ENCODE measurements at places on chromosomes 7 and 10. TPM values are rescaled to one million over a fixed set of nuclear protein-coding genes. Genes with fewer than 3 reads are reported as not detected.

- peak; percentile 45 for DNase-seq
Measured at GRCh38 chr10:96470116-96470743, 43.5 kb downstream of the TLL2 start.

- DNase-seq, result no peak
Measured at GRCh38 chr10:58518775-58519174, 6.1 kb downstream of the BICC1 start.

DNA sequence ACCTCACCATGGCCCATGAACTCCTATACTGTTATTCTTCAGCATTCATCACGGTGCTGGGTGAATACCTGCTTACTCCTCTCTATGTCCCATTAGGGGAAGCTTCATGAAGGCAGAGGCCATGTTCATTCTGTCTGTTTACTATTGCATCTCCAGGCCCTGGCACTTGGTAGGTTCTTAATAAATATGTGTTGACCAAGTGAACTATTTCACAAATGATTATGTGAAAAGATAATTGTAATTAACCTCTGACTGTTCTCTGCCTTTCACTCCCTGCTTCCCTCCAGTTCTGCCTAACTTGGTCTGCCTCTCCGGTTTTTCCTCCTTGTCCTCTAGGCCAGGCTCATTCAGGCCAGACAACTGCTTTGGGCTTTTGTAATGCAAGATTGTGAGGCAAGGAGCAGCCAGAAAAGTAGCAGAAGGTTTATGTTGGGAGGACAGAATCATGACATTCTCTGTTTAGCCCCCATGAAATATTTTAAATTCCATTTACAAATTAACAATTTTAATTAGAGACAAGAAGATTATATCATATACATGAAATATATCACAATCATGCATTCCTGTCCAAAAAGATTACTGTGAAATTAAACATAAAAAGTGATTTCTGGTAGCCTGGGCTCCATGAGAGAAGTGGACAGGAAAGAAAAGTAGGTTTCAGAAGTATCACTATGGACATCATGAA, 42.1 kb upstream of the PLXNA4 start:
- no peak for DNase-seq

- no peak for DNase-seq
Measured at GRCh38 chr7:132805766-132806165, 229.5 kb upstream of the PLXNA4 start.

GRCh38 chr7:80467069-80467468, 44.8 kb downstream of the GNAT3 start:
- no peak for DNase-seq

GRCh38 chr10:95739056-95739455, 16.9 kb upstream of the ENTPD1 start:
- peak; percentile 51 for DNase-seq

DNA sequence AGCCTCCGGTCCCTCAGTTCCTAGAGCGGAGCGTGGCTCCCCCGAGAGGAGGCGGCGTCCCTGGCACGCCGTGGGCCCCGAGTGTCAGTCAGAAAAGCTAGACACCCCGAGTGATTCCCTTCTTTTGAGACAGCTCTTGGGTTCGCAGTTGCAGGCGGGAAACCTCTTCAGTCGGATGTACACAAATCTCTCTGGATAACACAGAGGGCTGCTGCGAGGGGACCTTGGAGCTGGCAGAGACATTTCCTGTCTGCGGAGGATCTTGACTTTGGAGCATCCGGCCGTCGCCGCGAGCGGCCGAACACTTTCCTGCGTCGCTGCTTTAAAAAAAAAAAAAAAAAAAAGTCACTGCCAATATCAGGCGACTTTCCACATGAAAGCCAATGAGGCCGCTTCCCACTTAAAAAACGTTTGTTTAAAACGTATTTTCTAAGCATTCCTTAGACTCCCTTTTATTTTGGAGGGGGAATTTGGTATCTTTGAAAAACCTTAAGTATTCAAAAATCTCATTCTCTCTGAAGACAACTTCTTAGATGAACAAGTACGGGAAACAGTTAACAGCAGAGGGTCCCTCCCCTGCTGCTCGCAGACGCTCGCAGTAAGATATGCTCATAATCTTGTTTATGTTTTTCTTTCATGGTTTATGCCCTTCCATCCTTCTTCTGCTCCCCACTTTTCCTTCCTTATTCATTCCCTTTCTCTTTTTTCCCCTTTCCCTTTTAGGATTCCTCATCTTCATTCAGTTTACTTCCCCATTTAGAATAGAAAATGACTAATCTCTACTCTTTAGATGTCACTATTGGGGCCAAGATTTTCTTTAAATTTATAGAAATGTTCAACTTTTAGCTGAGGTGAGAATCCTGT, 10.0 kb downstream of the HHEX start:
- DNase-seq, result peak; percentile 61

- no peak for DNase-seq
Measured at GRCh38 chr10:51272555-51272954, 198.3 kb downstream of the PRKG1 start.

DNA sequence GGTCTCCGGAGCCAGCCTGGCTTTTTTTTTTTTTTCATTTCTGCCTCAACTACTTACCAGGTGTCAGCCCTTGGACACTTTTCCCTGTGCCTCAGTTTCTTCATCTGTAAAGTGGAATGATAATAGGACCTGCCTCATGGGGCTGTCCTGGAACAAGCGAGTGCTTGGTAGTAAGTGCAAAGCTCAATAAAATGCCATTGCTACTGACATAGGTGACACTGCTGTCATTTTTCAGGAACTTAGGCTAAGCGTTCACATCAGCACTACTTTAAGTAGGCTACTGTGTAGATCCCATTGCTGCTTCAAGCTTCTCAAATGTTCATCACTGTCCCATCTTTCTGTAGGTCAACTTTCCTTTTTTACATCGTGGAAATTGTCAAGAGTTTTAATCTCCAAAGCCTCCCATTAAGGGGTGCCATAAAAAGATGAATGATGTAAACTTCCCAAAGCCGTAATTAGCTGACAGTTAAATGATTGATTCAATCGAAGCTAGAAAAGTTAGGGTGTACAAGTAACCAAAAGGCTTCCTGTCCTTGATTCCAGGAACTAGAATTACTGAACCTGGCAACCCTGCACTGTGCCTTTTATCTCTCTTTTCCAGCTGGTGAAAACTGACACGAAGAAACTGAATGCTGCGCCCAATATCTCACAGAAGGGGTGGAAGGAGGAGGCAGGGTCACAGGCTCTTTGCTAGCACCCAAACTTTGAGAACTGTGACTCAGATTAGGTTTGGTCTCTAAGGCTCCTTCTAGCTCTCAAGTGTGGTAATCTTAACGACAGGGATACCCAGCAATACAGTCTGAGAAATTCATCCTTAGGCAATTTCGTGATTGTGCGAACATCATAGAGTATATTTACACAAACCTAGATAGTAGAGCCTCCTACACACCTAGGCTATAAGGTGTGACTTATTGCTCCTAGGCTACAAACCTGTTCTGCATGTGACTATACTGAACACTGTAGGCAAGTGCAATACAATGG, 861 bp upstream of the USP6NL start:
- no peak for DNase-seq

DNA sequence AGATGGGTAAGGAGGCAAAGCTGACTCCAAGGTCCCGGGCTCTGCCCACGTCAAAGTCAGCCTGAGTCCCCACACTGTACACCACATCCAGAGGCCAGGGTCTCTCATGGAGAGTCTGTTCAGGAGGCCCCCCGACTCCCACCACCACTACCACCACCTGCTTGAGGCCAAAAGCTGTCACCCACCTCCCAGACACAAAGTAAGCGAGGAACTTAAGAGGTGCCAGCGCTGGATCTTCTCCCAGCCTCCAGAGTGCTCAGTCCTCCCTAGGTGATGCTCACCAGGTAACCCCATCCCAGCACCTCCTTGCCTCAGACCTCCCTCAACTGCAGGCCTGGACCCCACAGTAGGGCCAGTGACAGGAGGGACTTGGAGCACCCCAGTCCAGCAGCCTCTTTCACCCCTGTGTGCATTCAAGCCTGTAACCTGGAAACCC, 520 bp downstream of the NPC1L1 start:
- DNase-seq, result no peak

DNA sequence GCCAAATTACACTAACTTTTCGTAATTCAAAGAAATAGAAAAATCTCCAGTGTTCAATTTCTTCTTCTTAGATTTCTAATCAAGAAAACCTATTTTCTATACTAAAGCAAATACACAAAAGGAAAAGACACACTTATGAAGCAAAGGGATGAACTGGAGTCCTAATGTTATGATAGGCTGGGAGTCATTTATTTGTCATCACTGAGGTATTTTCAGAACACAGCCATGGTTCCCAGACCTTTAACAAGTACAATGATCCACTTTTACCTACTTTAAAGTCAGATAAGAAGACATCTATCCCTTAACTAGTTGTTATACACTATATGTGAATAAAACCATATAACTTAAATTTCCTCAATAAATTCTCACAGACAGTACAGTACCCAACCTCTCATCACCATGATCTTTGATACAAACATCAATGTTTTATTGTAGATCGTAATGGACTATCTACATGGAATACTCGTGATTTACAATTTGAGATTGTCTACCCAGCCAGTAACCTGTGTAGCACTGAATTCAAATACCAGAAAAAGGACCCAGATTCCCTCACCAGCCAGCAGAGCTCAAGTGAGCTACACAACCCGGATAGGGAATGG, 12.5 kb downstream of the ASNS start:
- no peak for DNase-seq

DNA sequence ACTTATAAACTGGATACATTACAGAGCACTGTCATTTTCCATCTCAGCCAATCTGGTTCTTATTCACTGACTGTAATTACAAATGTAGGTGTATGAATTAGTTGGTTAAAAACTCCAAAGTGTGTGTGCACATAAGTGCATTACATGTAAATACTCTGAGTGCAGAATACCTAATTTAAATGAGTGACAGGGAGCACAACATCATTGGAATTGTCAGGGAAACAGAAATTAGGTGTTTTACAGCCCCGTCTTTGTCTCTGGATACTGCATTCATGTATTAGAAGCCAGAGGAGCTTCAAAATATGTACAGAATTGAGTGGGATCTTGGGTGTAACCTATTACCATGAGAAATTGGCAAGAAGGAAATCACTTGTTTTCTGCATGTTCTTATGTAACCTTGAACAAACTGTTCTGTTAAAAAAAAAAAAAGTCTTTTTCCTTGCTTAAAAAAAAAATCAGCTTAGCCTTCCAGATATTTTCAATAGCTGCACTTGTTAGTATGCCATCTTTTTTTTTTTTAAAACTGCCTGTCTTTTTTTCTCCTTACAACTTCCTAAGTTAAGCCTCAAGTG, 31.1 kb downstream of the CELF2 start:
- DNase-seq, result no peak

DNA sequence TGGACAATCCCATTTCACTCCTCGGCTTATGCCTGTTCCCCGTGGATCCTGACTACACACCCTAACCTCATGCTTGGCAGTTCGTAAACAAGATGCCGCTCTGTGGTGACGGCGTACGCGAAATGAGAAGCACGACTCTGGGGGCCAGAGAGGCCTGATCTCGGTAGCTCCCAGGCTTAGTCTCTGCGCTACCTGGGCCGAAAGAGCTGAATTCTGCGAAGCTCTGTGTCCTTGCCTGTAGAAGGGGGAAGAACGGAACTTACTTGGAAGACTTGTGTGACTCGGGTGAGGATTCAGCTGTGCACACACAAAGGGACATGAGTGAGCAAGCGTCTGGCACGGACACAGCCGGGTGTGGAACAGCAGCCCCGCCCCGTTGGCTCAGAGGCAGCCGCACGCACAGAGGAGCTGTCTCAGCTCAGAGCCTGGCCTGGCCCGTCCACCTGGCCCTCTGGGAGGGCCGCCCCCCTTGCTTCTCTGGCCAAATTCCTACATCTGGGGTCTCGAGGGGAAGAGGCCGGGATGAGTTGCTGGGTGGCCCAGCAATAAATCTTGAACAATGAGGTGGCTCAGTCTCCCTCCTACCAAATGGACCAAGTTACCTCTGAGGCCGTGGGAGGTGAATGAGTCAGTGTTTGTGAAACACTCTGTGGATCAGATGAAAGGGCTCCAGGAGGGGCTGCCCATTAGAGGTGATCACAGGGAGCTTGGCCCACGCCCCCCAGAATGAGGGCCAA, 83.8 kb downstream of the PDGFA start:
- no peak for DNase-seq

GRCh38 chr7:100875356-100875751, 451 bp downstream of the SRRT start:
- DNase-seq, result peak; percentile 54

- no peak for DNase-seq
Measured at GRCh38 chr10:90890347-90890746, 18.6 kb downstream of the RPP30 start.

GRCh38 chr7:101644879-101645278, 15.8 kb upstream of the MYL10 start:
- no peak for DNase-seq

- DNase-seq, result no peak
Measured at GRCh38 chr7:132300599-132301277, 275.5 kb downstream of the PLXNA4 start.

The THSD7A gene
- total RNA-seq, result not detected

The ADO gene
- total RNA-seq, result 22.6 TPM

The FKBP9 gene
- total RNA-seq, result 0.55 TPM

The CLDN15 gene
- total RNA-seq, result 19.6 TPM

The SLC39A12 gene
- not detected for total RNA-seq

The GNGT1 gene
- not detected for total RNA-seq

The NUTM2E gene
- 0.11 TPM for total RNA-seq

The SPDYE2B gene
- total RNA-seq, result not detected

The TMEM236 gene
- 0.13 TPM for total RNA-seq

The FGFR2 gene
- not detected for total RNA-seq

The NRG3 gene
- not detected for total RNA-seq

The ELMO1 gene
- 64.0 TPM for total RNA-seq

The SOSTDC1 gene
- not detected for total RNA-seq

The SUN3 gene
- not detected for total RNA-seq

The AOAH gene
- 17.7 TPM for total RNA-seq
